ENCODE measurements at places on chromosomes 2 and 18.

DNA sequence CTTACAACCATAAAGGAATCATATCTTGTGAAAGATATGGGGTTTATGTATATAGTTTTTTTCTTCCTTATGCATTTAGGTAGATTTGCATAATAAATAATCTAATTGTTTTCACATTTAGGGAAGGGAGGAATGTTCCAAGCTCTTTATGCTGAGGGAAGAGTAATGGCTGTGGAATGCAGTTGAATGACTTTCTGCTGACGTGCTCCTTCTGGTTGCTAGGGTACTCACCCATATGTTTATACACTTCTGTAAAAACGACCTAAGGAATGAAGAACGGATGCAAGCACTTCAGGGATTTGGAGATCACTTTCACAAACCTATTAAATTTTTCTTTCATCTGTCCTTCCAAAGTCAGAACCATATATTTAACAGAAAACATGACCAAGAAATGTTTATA lies 29.2 kb upstream of the PPP4R1 start:
- peak; percentile 87 for DNase-seq

DNA sequence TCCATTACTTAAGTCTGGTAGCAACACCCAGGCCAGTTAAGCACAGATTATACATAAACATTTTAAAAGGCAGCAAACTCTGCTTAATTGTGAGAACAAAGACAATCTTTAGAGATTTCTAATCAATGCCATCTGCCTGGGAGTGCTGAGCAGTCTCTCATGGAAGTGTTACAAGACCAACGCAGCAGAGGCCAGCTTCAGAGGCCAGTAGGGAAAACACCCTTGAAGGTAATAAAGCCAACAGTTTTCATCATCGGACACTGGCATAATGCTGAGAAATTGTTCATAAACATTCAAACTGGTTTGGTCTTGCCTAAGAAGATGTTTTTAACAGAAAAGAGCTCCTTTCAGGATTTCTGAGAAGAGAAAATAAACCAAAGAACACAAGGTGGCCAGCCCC lies 35.0 kb downstream of the EPB41L3 start:
- no peak for DNase-seq

DNA sequence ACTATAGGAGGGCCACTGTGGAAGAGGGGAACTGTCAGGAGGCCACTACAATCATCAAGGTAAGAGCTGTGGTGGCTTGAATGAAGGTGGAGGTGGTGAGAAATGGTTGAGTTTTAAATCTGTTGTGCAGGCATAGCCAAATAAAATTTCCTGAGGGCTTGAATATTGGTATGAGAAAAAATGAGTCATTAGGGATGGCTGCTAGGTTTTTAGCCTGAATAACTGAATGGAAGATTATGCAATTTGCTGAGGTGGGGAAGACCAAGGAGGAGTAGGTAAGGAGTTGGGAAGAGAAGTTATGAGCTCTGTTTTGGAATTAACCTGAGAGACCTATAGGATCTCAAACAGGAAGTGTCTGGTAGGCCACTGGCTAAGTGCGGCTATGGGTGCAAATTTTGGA lies 84.0 kb downstream of the KLHL14 start:
- DNase-seq, result no peak

DNA sequence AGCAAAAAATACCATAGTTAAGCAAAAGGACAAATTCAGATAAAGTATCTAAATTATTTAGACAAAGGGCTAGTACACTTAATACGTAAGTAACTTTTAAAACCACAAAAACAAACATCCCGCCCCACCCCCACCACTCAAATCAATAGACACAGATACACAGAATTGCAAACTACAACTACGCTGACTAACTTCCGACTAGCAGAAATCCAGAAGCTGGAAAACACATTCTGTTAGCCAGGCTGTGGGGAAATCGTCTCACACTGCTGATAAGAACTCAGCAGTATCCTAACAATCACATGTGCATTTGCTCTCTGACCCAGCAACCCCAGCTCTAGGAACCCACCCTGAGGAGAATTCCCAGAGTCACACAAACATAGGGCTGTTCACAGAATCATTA lies 16.6 kb downstream of the FAM168B start:
- no peak for DNase-seq

DNA sequence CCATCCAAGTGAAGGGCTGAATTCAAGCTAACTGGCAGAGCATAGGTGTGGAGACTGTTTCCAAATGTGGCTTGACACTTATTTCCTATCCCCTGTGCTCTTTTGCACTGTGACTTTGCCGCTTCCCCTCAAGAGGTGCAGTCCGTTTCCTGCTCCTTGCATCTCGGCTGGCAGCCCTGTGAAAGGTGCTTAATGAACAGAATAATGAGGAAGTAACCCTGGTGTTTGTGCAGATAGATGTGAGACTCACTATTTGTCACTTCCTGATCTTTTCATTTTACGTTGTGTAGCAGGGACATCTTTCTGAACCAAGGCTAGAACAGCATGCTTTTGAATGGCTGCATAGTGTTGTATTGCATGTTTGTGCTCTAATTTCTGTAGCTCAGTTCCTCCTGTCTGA lies 60.8 kb downstream of the CEP192 start:
- DNase-seq, result no peak

DNA sequence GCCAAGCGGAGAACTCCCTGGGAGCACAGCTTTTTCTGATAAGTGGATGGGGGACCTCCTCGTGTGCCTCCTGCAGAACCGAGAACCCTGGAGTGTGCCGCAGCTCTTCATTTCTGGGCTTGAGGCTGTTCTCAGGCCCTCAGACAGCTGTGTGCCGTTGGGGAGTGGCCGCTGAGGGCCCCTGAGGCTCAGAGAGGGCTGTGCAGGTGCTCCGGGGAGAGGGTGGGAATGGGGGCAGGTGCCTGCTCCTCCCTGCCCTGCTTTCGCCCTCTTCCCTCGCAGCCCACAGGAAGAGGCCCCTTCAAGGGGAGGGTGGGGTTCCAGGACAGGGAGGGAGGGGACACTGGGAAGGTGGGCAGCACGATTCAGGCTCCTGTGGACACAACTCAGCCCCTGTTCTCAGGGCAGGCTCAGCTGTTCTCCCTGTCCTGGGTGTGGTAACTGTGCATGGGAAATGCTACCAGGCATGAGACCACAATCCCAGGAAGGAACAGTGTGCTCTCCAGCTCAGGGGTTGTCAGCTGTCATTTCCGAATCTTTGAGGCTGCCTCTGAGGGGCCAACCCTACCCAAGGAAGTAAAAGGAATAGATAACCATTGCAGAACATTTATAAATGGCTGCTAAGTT lies 11.3 kb downstream of the LCT start:
- DNase-seq, result no peak

DNA sequence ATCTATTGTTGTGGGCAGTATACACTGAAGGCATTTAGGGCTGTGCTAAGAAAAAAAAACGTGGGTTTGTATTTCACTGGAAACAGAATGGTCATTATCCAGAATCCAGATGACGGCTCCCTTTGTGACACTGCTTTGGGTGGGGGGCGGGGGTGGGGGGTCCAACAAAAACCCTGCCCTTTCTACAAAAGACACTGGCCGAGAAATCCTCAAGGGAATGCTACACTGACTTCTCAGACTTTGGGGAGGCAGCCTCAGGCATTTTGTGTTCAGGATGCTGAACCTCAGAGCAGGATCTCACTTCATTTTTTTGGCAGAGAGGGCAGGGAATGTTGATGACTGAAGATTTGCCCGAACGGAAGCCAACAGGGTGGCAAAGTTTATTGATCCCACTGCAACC lies 417.1 kb downstream of the HRH4 start:
- no peak for DNase-seq

DNA sequence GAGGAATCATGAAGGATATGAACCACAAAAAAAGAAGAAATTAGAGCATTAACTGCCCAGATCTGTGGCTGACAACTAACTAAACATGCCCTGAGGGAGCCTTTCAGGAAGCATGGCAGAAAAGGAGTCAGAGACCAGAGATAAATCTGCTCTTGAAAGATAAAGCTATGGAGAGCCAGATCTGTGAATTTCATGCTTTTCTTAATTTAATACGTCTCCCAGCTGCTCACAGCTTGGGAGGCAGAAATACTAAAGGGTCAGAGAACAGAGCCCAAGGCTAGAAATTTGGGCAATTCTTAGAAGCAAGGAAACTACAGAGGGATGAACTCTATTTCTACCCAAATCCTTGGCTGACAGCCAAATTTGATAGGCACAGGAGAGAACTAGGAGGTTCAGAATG lies 223.0 kb upstream of the DPP10 start:
- DNase-seq, result no peak

GRCh38 chr2:8036366-8036765 lies 645.5 kb upstream of the ID2 start:
- DNase-seq, result no peak

GRCh38 chr2:153464395-153464794 lies 14.2 kb downstream of the RPRM start:
- DNase-seq, result no peak

DNA sequence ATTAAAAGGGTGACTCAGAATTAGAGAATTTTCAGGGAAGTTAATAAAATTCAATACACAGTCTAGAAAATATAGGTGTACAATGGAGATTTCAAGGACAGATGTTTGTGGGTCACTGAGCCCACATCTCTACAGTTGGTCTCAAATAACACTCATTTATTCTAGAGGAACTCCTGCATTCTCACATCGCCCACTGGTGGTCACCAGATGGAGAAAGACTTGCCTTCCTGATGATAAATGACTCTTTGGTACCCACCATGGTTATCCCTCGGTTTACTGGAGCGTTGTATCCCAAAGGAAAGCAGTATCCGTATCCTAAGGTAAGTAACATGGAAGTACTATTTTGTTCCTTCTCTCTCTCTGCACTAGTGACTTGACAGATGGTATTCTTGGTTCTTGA lies 1297.1 kb downstream of the DPP10 start:
- no peak for DNase-seq

- no peak for DNase-seq
Observed at GRCh38 chr2:176268976-176269318, 295 bp upstream of the MTX2 start.

DNA sequence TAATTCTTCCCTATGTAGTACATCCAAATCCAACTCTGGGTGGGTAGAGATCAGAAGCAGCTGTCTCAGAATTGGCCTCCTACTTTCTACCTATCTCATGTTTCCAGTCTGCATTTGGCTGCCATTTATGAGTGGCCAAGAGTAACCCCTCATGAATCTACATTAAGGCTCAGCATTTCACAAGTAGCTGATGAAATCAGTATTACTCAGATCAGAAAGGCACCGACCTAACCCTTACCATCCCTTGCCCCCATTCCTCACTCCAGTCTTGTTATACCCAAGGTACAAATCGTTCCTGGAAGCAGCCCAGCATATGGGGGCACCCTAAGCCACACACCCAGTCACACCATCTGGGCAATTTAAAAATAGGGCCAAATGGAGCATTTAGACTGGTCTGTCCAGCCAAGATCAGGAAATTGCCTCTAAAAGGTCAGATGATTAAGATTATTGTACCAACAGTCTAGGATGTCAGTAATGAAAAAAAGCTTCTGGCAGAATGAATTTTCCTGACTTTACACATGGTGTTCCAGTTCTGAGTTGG lies 37.1 kb downstream of the CD28 start:
- peak; percentile 35 for DNase-seq

DNA sequence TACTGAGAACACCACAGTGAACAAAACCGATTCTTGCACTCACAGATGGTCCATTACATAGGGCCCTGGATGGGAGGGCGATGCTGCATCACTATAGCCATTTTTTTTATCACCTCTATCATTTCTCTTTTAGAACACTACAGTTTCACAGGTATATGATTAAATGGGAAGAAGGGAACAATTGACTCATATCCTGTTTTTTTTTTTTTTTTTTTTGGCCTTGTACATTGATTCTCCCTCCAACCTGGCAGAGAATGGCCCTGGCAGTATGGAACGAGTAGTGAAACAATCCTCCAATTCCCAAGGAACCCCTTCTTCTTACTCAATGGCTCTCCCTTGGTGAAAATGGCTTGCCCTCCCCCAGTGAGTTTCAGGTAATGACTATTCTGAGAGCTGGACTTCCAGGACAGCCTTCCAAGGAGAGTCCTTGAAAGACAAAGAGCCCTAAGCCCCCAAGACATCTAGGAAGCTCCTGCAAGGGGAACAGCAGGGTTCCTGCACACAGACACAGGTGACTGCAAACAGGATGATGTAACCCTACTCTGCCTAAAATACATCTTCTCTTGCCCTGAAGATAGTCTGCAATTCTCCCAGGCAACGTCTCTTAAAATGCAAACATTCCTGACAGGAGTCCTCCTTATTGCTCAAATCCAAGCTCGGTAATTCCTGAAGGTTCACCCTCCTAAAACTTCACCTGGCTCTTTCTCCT lies 405.4 kb downstream of the SETBP1 start:
- DNase-seq, result no peak

DNA sequence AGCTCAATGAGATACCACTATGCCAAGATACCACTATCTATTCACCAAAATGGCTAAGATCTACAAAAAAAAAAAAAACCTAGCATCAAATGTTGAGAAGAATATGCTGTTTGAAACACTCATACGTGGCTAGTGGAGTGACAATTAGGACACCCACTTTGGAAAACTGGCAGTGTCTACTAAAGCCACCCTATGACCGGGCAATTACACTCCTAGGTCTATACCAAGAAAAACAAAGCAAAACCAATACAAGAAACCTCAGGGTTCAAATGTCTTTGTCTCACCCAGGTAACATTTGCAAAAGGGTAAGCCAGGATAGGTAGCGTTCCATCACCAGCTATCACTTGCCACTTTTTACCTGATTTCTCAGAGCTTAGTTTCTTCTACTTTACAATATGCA lies 123.6 kb upstream of the CAB39 start:
- no peak for DNase-seq

DNA sequence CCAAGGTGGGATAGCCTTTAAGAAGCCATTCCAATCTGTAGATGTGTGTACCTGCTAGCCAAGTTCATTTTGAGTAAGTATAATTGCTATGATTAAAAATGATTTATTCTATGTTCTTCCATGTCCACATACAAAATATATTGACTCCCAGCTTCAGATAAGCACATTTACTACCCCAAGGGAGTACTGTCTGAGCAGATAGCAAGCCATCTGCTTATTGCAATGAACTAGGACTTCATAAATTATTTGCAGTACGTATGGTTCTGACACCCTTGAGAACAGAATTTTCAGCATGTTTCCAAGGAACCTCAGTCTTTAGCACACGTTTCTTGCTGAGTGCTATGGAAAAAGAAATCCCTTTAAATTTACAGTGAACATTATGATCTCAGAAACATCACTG lies 28.2 kb downstream of the ABCG5 start:
- no peak for DNase-seq

- no peak for DNase-seq
Observed at GRCh38 chr2:187438455-187438854, 9.6 kb downstream of the CALCRL start.

DNA sequence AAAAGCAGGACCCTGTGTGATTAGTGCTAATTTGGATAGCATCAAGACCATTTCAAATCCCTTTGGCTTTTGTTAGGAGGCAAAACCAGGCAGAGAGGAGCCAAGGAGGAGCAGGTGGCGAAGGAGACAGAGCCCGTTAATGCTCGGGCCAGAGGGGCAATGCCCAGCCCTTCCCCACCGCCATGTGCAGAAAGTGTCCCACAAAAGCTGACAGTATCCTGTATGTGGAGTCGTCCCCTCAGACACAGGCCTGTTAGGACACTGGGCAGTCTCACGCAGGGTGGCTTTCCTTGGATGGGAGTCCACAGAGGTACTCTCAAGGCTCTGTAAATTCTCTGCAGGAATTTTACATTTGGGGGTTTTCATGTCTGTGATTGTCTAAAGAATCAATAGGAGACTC lies 44.8 kb upstream of the TFCP2L1 start:
- DNase-seq, result no peak

GRCh38 chr2:220103596-220103995 lies 476.2 kb downstream of the SLC4A3 start:
- DNase-seq, result no peak

- DNase-seq, result no peak
Observed at GRCh38 chr2:233714121-233714520, 1.4 kb downstream of the UGT1A5 start.

- DNase-seq, result no peak
Observed at GRCh38 chr2:112077814-112078213, 22.7 kb downstream of the TMEM87B start.

All from HS-5 (cell line).